ENCODE measurements at places on chromosomes 12 and 14.

GRCh38 chr14:91376547-91377477, 40.8 kb downstream of the CCDC88C start:
- DNase-seq: no peak

DNA sequence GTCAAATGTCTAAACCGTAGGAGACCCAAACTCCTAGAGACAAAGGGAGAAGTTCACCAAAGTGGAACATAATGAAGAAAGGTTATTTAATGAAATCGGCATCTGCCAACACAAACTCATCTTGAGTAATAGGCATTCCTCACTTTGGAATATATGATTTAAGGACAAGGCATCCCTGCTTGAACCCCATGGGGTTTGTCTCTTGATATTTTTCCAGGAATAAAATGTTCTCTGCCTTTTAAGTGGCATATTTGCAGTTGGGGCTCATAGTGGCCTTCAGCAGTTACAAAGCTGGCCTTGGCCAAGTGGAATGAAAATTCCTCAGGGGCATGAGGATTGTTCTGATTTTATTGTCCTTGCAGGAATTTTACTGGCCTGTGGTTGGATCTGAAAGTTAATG, 7.1 kb downstream of the POP5 start:
- DNase-seq: no peak

- DNase-seq: no peak
These were observed 214.5 kb downstream of the PAH start for GRCh38 chr12:102702447-102703114.

DNA sequence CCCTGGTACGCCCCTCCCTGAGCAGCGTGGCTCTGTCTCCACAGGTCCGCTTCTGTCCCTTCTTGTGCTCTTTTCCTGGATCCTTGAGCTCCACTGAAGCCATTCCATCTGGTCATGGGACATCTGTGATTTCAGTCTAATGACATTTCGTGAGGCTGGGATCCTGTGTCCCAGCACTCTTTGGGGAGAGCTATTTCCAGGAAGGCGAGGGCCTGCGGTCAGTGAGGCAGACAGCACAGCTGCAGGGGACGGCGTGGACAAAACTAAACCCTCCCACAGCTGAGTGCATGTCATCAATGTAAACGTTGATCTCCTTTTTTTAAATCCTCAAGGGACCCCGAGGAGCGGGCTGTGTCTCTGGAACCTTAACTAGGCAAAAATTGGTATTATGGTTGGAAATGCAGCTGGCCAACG, 127.7 kb downstream of the DACT1 start:
- DNase-seq: no peak

- no peak for DNase-seq
These were observed 61.5 kb downstream of the SPATS2 start for GRCh38 chr12:49428793-49429192.

DNA sequence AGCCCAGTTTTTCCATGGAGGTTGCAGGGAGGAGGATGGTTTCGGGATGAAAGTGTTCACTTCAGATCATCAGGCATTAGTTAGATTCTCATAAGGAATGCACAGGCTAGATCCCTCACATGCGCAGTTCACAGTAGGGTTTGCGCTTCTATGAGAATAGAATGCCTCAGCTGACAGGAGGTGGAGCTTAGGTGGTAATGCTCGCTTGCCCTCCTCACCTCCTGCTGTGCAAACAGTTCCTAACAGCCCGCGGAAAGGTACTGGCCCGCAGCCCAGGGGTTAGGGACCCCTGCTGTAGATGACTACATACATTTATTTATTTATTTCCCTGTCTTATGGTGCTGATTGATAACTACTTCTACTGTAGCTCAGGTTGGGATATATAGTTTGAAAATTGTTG, 93.2 kb downstream of the FBXO33 start:
- no peak for DNase-seq

DNA sequence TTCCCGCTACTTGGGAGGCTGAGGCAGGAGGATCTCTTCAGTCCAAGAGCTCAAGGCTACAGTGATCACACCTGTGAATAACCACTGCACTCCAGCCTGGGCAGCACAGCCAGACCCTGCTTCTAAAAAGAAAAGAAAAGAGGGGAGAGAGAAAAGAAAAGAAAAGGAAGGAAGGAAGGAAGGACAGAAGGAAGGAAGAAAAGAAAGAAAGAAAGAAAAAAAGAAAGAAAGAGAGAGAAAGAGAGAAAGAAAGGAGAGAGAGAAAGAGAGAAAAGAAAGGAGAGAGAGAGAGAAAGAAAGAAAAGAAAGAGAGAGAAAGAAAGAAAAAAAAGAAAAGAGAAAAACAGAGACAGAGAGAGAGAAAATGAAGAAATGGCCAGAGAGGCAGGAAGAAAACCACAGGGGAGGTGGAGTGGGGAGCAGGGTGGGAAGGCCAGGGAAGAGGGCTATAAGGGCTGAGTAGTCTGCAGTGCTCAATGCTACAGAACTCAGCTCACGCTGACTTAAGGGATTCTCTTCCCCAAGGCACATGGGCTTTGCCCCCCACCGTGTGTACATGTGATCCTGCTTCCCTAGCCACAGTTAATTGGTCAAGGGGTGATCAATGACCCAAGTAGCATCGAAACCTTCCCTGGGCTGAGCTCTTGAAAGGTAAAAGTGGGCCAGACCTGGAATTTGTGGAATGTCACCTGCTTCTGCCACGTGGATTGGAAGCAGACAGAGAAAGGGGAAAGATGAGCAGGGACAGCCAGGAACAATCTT, 90.4 kb upstream of the TMCC3 start:
- DNase-seq: no peak

- DNase-seq: no peak
These were observed 447.1 kb upstream of the SEL1L start for GRCh38 chr14:81980601-81981306.

GRCh38 chr12:89288959-89289358, 63.3 kb downstream of the DUSP6 start:
- DNase-seq: no peak

GRCh38 chr12:9363145-9363544, 154.9 kb upstream of the PZP start:
- peak; percentile 80 for DNase-seq

DNA sequence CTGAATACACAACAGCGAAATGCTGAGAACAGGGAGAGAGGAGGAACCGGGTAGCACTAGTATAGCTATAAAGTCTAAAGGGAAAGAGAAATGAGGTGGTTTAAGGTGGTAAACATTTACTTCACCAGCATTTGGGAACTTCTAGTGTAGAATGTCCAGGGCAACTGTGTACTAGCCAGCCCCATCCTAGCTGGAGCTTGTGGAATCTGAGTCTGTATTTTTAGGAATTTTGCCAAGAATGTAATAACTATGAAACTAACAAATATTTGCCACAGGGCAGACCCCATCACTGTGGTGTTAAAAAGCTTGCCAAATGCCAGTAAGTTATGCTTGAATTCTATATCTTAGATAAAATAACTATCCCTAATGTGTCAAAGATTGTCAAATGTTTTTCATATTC, 398.9 kb upstream of the MIS18BP1 start:
- DNase-seq: no peak

DNA sequence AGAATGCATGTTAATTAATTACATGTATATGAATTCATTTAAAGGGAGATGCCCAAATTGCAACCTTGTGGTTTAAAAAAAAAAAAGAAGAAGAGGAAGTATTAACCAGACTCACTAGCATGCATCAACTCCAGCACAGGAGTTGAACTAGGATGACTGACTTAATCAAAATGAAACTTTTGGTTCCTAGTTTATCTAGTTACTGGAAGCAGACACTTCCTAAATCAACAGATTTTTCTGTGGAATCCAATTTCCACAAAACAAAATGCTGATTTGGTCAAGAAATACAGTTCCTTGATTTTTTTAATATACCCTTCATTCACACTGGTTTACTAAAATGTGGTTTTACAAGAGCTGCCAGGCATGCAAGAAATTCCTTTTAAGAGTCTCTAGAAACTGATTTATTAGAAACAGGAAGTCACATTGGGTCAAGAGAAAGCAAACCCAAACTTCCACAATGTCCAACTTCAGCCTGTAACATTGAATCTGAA, 41.6 kb downstream of the ITPR2 start:
- no peak for DNase-seq

- no peak for DNase-seq
These were observed 568.5 kb downstream of the AACS start for GRCh38 chr12:125633686-125634085.

- no peak for DNase-seq
These were observed 71.6 kb downstream of the TMEM132C start for GRCh38 chr12:128338386-128339125.

DNA sequence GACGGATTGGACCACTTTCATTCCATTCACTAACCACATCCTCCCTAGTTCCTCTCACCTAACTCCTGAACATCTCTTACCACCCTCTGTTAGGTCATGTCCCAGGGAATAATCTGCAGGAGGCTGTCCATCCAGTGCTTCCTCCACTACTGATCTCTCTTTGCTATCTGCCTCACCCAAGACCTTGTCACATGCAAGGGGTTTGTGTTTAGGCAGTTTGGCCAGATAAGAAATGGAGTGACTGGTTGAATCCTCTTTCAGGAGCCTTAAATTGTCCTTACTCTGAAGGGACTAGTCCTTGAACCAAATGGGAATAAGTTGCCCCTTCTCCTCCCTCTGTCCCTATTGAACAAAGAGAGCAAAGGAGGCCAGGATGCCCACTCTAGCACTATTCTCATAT, 249.2 kb upstream of the BTG1 start:
- no peak for DNase-seq

DNA sequence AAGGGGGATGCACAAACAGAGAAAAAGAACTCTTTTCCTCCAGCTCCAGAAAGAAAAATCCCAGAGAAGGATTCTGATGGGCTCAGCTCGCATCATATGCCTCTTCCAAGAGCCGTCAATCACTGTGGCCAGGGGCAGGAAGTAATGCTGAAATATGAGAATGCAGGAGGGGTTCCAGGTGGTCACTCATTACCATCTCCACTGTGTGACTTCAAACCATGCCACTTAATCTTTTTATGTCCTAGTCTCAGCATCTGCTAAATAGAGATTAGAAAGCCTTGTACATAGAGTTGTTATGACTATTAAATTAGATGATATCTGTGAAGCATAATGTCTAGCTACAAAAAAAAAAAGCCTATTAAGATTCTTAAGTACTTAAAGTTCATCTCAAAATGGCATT, 65.6 kb upstream of the FICD start:
- no peak for DNase-seq

DNA sequence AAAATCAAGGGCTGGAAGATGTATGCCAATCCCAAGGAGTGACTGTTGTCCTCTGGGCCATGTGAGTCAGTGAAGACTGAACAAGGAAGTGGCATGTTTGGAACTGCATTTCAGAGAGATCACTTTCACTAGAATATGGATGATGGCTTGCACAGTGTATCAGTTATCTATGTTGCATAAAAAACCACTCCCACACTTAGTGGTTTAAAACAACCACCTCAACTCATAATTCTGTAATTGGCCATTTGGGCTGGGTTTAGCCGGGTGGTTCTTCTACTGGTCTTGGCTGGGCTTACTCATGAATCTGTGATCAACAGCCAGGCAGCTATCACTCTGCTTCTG, 15.4 kb downstream of the BDKRB1 start:
- DNase-seq: no peak

DNA sequence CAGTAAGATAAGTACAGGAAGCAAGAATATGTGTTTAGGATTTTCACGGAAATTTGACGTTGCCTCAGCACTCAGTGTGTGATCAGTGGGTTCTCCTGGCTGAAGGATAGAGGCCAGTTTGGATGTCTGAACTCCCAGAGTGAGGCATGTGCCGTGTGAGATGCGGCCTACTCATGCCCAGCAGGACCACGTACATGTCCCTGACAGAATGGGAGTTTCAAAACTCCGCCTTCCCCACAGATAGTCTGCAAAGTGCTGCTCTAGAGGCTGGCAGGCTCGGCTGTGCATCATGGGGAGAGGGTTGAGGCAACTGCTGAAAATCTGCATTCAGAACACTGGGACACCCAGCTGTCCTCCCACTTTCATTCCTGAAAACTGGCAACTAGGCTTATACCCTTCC, 58.3 kb downstream of the NINJ2 start:
- DNase-seq: no peak

DNA sequence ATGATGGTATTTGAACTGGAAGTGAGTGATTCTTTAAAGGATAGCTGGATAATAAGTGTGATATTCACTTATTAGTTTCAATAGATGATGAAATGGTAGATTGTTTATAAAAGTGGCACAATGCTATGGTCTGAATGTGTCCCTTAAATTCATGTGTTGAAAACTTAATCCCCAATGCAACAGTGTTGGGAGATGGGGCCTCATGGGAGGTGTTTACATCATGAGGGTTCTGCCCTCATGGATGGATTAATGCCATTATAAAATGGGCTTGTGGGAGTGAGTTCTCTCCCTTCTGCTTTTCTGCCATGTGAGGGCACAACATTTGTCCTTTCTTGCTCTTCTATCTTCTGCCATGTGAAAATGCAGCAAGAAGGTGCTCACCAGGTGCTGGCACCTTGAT, 134.0 kb downstream of the SLC38A1 start:
- no peak for DNase-seq

DNA sequence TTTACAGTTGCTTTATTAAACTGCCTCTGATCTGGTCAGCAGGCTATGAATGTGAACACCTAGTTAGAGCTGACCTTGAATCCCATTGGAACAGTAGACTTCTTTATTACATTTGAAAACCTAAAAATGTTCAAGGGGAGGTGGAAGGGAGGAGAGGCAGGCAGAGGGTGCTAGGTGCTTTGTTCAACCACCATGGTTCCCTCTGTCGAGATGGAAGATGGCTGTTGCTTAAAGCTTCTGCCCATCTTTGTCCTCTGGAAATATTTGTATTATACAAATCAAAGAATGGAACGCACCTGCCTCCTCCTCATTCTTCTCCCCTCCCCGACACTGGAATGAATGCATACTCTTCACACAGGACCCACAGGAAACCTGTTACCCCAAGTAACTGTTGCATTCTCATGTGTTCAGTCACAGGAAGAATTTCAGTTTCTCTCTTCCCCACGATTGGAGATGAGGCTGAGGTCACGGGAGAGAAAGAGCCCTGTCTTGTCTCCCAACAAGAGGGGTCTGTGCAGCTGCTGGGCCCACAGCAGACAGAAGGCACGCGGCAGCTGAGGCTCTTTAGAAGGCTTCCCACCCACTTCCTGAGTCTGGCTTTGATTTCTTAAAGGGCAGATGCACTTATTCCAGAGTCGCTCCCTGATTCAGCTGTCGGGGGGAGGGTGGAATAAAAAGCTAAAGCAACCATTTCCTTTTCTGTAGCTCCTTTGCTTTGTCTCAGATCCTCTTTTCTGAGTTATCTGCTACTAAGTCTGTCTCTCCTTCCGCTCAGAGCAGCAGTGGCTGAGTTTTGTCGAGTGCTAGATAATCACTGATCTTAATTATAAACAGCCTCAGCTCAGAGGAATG, 217.9 kb upstream of the BTG1 start:
- DNase-seq: peak; percentile 47

GRCh38 chr12:69331909-69332684, 16.1 kb upstream of the LYZ start:
- no peak for DNase-seq

Measured in activated CD8-positive, alpha-beta memory T cell treated with anti-CD3 and anti-CD28 coated beads, Interleukin-2, amount 10 ng/mL, durations not matched to agents 7 days and 5 days (primary cell).